T47D (cell line): ENCODE measurements at places on chromosomes 7 and 10.

DNA sequence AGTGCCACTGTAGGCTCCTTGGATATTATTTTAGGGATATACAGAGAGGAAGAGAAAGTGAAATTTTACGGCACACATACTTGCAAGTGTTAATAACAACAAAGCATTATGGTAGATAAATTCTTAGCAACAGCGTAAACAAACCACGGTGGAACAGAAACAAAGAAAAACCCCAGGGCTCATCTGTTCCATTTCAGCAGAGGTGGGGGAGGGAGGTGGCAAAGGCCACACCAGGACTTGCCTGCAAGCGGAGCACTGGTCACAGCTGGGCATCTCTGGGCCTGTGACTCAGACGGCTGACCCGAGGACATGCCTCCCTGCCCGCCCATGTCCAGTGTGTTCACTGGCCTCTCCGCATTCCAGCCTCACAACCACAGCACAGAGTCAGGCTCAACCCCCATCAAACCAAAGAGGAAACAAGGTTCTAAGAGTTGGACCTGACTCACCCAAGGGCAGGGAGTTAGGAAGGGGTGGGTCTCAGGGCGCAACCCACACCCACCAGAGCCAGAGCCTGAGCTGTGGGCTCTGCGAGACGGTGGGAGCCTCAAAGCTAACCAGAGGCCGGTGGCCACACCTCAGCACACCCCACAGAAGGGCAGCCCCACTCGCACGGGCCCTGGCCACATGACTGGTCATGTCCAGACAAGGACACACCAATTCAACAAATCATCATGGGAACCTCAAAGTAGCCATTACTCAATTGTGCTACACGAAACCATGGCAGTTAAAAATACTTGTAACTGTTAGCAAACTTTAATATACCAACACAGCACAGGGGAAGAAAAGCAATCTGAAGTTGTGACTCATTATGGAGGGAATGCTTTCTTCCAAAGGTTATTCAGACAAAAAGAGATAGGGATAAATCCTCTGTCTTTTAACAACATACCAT, 10.7 kb downstream of the ESYT2 start:
- peak; percentile 91 for DNase-seq

DNA sequence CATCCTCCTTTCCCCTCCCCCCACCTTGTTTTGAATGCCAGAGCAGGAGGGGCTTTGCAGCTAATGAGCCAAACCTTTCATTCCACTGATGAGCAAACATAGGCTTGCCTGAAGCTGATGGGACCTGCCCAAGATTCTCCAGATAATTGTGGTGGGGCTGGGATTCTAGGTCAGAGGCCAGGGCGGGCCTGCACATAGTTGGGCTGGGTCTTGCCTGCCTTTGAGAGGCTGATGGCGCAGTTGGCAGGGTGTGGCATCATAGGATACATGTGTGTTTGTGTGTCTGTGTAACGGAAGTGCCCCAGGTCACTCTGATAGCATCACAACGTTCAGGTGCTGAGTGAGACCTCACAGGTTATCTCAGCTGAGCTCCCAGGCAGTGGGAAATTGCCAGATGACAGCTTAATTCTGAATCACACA, 22.9 kb downstream of the BTBD16 start:
- DNase-seq = no peak

- no peak for DNase-seq
These were observed 196.1 kb upstream of the PRKCQ start for GRCh38 chr10:6776170-6776569.

- DNase-seq = no peak
These were observed 59.8 kb downstream of the RAMP3 start for GRCh38 chr7:45217358-45217757.

GRCh38 chr7:123680580-123680979, 24.9 kb downstream of the LMOD2 start:
- DNase-seq = no peak

- no peak for DNase-seq
These were observed 133.5 kb downstream of the BUB3 start for GRCh38 chr10:123287594-123288247.

DNA sequence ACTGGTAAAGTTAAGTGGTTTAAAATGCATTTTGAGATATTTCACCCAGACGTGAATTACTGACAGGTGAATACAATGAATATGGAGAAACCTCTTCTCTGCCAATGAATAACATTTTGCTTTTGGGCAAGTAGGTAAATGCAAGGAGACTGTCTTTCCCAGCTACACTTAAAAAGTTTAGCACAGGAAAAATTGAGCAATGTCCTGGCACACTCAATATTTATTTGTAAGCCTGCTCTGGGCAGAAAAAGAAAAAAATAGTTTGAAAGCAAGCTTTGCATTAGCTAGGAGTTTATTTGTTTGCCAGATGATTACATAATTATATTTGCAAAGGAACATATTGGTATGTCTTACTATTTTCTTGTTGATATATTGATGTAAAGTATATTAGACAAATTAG, 624.2 kb downstream of the ACTR3B start:
- no peak for DNase-seq

DNA sequence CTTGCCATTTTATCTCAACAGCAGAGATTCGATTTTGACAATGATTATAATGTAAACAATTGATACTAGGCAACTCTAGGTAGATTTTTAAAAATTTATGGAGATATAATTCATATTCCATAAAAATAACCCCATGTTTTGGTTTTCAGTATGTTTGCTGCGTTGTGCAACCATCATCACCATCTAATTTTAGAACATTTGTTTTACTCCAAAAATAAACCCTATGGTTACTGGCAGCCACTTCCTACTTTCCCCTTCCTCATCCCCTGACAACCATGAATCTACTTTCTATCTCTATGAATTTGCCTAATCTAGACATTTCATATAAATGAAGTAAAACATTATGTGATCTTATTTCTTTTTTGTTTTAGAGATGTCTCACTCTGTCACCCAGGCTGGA, 401.9 kb downstream of the THSD7A start:
- no peak for DNase-seq

DNA sequence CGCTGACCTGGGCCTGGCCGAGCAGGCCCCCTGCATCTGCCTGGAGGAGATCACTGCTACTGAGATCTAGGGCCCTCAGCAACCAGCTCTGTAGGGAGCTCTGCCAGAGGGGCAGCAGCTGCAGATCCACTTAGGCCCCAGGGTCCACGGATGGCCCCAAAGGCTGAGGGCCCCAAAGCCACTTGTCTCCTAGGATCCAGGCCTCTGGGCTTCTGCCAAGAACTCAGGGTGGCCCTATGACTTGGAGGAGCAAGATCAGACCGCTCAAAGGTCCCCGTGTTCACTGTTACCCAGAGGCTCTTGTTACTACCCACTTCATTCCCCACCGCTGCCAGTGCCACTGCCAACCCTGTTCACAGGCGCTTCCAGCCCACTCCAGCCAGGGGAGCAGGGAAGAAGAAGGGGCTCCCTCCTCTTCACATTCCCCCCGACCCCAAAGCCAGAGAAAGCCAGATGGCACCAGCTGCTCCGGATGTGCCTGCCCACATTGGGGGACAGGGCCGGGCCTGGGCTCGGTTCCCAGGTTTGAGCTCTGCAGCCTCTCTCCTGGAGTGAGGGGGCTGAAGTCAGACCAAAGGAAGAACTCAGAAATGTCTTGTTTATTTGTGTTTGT, 7.6 kb downstream of the LZTS2 start:
- no peak for DNase-seq

DNA sequence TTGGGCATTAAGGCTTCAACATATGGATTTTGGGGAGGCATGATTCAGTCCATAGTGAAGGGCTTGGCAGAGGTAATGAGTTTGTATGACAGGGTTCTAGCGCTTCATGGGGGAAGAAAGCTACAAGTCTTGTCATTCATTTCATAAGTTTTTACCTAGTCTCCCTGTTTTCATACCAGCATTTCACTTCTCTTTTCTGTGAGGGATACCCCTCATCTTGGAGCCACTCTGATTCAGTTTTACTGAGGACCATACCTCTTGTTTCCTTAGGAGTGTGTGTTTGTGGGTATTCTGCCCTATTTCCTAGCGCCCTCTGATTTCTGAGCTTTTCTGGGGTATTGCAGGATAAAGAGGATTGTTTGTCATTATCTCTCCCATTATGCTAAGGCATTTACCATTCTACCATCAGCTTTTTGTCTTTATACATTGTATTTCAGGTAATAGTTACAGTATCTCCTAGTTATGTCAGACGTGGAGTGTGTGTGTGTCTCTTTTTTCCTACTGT, 6.8 kb downstream of the RSBN1L start:
- no peak for DNase-seq

GRCh38 chr7:34163956-34164355, 258.6 kb downstream of the BMPER start:
- DNase-seq = no peak

GRCh38 chr10:11515596-11516430, 95.6 kb downstream of the USP6NL start:
- peak; percentile 81 for DNase-seq

- DNase-seq = no peak
These were observed 23.9 kb upstream of the LEP start for GRCh38 chr7:128217030-128217805.

DNA sequence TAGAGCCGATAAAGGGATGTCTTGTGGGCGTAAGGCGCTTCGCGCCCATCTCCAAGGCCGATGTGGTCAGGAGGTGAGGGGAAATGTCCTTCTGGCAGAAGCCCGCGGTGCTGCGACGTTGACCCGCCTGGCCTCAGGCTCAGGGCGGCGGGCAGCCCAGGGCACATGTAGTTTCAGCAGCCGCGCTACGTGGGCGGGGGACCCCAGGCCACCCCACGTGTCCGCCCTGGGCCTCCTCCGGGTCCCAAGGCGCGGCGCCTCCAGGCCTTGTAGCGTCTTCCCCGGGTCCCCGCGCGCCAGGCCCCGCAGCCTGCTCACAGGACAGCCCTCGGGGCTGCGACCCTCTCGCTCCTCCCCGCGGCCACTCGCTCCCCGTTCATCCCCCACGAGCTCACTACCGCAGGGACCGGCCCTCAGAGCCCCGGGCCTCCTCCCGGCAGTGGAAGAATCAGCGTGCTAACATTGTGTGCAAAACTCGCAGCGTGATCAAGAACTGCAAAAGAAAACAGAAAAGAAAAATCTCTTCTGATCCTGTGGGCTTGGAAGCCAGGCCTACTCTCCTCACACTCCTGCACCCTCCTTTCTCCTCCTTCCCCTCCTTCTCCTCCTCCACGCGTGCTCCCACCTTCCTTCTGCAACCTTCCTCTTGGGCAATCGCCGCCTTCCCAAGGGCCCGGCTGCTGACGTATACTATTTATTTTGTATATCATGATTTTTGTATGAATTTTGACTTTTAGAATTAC, 4.4 kb upstream of the TBX20 start:
- DNase-seq = no peak

DNA sequence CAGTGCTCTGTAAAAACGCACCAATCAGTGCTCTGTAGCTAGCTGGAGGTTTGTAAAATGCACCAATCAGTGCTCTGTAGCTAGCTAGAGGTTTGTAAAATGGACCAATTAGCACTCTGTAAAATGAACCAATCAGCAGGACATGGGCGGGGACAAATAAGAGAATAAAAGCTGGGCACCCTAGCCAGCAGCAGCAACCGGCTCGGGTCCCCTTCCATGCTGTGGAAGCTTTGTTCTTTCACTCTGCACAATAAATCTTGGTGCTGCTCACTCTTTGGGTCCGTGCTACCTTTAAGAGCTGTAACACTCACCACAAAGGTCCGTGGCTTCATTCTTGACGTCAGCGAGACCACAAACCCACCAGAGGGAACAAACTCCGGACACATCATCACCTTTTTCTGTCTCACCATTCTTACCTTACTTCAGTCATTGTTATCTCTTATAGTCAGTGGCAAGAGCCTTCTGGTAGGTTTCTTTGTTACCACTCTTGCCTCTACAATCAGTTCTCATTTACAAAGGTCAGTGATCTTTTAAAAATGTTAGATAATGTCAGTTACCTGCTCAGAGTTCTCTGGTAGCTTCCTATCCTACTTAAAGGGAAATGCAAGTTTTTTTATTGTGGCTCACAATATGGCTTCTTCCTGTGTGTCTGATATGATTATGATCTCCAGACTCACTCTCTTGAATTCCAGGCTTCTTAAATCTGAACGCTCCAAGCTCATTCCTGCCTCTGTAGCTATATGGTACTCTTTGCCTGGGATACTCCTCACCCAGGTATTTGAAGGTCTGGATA, 4.5 kb downstream of the STAM start:
- no peak for DNase-seq

DNA sequence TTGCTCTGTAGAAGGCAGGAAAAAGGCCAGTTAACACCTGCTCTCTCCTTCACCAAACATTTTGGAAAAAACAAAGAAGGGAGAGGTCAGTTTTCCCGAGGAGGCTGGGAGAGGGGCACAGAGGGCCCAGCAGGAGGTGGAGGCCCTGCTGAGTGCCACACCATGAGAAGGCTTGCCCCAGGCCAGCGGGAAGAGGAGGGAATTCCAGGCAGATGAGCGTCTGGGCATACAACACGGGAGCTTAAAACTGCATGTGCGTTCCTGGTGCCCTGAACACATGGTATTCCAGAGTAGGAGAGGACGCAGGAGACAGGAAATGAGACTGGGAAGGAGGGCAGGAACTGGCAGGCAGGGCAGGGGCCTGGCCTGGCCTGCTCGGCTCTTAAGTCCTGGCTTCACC, 182.4 kb downstream of the CCDC3 start:
- DNase-seq = no peak
